ENCODE measurements at places on chromosomes 1 and 21.

DNA sequence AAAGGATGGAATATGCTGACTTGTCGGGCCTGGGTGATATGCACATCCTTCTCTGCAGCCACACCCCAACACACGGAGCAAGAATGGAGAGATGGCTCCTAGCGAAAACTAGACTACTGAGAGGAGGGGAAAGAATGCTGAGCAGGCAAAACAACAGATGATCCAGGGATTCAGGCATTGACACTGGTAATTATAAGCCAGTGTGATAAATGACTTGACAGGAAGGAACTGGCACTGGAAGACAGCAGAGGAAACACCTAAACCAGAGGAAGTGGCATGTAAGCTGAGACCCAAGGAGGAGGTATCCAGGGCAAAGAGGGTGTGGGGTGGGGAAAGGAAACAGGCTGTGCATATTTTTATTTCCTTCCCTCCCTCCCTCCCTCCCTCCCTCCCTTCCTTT is 31.7 kb upstream of the KHDRBS1 start:
- no peak for DNase-seq

GRCh38 chr1:40199126-40199525 is 37.9 kb downstream of the RLF start:
- DNase-seq: no peak

- no peak for DNase-seq
Measured at GRCh38 chr1:53661496-53661895, 77.5 kb downstream of the GLIS1 start.

DNA sequence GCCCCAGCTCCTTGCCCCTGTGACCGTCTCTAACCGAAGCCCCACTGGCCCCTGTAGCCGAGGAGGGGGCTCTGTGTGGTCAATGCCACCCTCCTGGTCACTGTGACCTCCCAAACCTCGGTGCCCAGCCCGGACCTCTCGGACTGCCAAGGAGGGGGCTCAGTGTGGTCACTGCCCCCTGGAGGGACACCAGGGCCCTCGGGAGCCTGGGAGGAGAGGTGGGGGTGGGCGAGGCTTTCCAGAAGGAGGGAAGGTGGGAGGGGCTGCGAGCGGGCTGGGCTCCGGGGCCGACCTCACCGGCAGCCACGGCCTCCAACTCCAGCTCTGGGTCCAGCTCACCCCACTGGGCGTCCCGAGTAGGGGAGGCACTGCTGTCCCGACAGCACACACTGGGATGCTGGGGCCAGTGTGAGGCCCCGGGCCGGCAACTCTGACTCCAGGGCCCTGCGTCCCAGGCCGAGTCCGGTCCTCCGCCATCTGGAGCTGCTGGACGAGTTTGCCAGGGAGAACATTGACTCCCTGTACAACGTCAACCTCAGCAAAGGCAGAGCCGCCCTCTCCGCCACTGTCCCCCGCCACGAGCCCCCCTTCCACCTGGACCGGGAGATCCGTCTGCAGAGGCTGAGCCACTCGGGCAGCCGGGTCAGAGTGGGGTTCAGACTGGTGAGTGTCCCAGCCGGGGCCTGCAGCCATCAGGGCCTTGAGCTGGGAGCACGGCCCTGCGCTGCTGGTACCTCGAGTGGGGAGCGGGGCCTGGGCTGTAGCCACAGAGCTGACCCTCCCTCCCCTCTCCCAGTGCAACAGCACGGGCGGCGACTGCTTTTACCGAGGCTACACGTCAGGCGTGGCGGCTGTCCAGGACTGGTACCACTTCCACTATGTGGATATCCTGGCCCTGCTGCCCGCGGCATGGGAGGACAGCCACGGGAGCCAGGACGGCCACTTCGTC is 6.4 kb downstream of the SCNN1D start:
- no peak for DNase-seq

GRCh38 chr1:20935717-20936116 is 148.6 kb upstream of the HP1BP3 start:
- no peak for DNase-seq

GRCh38 chr1:33388805-33389771 is 41.8 kb downstream of the PHC2 start:
- DNase-seq: no peak

Data from stimulated activated CD8-positive, alpha-beta memory T cell treated with anti-CD3 and anti-CD28 coated beads, Interleukin-7, amount 100 ng/mL, for 48 hours (primary cell).